ENCODE measurements at places on chromosomes 4 and X. TPM values are rescaled to one million over a fixed set of nuclear protein-coding genes. Genes with fewer than 3 reads are reported as not detected.

DNA sequence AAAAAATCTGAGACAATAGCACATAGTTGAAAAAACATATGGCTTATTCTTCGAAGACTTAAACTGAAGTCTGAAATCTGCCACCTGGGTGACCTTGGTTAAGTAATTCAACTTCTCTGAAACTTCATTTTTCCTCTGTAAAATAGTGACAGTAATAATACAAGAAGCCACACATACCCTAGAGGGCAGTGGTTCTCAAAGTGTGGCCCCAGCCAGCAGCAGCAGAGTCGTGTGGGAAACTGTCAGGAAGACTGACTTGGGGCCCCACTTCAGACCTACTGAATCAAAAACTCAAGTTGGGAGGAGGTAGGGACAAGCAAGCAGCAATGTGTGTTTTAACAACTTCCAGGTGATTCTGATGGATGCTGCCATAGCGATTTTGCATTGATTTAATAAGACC, 249.9 kb downstream of the HNRNPD start:
- peaks cover 7% of the 10 kb centered on the region for H3K27me3 ChIP-seq
- H3K36me3 ChIP-seq: no peaks in the 10 kb centered on the region
- H3K27ac ChIP-seq: no peak overlapping the region
- H3K4me1 ChIP-seq: no peaks in the 10 kb centered on the region

DNA sequence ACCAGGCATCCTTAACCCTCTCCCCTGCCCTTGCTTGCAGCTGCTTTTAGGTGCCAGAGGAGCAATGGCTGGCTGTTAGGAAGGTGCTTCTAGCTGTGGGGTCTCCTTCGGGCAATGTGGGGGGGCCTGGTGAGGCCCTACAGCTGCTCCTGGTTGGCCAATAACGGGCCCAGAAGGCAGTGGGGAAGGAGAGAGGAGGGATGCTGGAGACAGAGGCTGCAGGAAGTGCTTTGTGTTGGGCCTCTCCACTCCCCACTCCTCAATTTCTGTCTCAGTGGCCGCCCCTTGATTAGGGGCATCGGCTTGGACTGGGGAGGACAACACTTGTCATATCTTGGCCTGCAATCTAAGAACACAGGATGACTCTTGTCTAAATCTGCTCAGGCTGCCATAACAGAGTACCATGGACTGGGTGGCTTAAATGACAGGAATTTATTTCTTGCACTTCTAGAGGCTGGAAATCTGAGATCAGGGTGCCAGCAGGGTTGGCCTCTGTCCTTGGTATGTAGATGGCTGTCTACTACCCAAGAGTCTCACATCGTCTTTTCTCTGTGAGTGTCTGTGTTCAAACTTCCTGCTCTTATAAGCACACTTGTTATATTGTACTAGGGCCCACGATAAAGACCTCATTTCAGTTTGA, 374.3 kb downstream of the MID1IP1 start:
- H3K27me3 ChIP-seq: no peaks in the 10 kb centered on the region
- no peaks in the 10 kb centered on the region for H3K4me1 ChIP-seq
- DNase-seq: no peak
- no peak overlapping the region for H3K4me3 ChIP-seq
- no peaks in the 10 kb centered on the region for H3K36me3 ChIP-seq
- no peak overlapping the region for H3K27ac ChIP-seq

DNA sequence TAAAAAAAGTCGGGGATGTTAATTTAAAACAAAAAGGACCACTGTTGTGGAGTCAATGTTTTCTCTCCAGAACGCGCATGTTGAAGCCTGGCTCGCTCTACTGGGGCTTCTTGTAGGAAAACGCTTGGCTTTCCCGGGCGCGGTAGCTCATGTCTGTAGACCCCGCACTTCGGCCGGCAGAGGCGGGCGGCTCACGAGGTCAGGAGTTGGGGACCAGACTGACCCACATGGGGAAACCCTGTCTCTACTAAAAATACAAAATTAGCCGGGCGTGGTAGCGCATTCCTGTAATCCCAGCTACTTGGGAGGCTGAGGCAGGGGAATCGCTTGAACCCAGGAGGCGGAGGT, 15.6 kb downstream of the NELFA start:
- H3K4me1 ChIP-seq: peaks cover 1% of the 10 kb centered on the region
- no peak overlapping the region for H3K27ac ChIP-seq
- H3K4me3 ChIP-seq: no peak overlapping the region
- H3K36me3 ChIP-seq: peaks cover 35% of the 10 kb centered on the region
- no peaks in the 10 kb centered on the region for H3K27me3 ChIP-seq

DNA sequence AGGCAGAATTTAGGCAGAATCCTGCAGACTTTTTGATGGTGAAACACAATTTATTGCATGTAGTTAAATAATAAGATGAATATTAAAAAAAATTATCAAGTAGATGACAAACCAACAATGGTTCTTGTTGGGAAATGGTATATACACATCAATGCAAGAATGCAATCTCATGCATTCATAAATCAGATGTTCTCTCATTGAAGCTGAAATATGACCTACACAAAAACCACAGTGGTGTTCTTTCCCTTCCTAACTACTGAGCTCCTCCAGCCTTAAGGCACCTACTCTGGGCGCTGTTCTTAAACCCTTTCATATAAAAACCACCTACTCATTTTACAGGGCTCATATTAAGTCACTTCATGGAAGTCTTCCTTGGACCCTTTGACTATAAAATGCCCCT, 64.1 kb downstream of the ANTXR2 start:
- peaks cover 17% of the 10 kb centered on the region for H3K36me3 ChIP-seq
- H3K27me3 ChIP-seq: no peaks in the 10 kb centered on the region
- H3K4me3 ChIP-seq: no peak overlapping the region
- DNase-seq: no peak

DNA sequence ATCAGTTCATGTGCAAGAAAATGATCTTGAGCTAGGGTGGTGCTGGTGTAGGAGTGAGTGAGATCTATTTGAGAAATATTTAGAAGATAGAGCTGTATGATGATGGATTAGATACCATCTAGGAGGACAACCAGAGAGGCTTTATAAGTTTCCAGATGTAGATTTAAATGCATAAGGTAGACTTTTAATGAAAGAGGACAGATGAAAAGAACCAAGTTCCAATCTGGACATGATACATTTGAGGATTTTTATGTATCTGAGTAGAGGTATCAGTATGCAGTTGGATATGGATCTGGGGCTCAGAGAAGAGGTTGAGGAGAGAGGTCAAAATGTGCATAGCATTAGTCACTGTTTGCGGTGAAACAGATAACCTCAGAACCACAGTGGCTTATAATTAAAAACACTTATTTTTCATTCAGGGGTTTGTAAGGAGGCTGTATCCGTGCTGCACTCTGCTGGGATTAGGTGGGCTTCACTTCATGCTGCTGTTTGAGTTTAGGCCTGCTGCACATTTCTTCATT, 348.7 kb downstream of the BMPR1B start:
- no peaks in the 10 kb centered on the region for H3K27me3 ChIP-seq
- H3K27ac ChIP-seq: no peak overlapping the region
- no peak overlapping the region for H3K4me3 ChIP-seq
- H3K36me3 ChIP-seq: no peaks in the 10 kb centered on the region
- no peak for DNase-seq

- no peak for DNase-seq
- no peak overlapping the region for H3K4me3 ChIP-seq
- H3K27me3 ChIP-seq: no peaks in the 10 kb centered on the region
- H3K27ac ChIP-seq: no peak overlapping the region
Measured at GRCh38 chr4:123497340-123497739, 100.7 kb downstream of the SPRY1 start.

Gene TAPT1
- total RNA-seq: 32.3 TPM

Gene S100G
- total RNA-seq: not detected

Data from osteocyte (in vitro differentiated cells).